NCI-H526 treated with DMSO at 0.1 percent for 48 hours (cell line): ENCODE measurements at places on chromosomes 4 and X.

DNA sequence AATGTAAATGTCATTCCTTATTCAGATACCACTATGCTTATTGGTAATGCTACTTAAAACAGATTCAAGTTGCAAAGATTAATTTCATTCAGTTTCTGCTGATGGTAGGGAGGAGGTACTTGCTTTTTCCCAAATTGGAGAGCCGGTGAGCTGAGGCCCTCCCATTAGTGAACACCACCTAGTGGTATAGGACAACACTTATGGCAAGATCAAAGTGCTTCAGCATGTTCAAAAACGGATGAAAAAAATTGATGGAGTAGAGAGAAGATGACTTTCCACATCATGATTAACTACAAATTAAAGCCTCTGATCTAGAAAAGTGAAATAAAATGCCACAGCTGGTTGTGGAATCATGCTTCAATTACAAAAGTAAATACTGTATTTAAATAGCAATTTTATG is 112.9 kb downstream of the MBNL3 start:
- no peak for DNase-seq

GRCh38 chr4:83731609-83732008 is 195.7 kb downstream of the GPAT3 start:
- DNase-seq = no peak

GRCh38 chr4:128633067-128633466 is 176.4 kb upstream of the JADE1 start:
- DNase-seq = no peak

DNA sequence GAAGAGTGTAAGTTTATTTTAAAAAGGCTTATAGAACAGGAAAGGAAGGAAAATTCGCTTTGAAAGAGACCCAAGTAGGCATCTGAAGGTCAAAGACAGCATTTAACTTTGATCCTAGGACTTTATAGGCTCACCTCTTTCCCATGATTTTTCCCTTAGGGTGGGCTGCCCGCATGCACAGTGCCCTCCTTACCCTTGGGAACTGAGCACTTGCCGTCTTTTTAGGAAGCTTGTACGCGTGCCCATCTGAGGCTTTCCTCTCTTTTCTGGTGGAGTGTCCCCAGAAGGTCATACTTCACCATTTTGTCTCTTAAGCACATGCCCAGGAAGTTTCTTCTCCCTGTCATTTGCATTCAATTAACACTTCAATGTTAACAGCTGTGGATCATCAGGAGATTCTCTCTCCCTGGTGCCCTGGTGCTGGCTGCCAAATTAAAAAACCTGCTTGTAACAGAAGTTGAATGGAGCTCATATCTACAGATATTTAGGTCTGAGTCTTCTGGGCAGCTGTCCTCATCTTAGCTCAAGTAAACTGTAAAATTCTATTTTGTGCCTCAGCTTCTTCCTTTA is 38.4 kb upstream of the IL9R start:
- no peak for DNase-seq

- no peak for DNase-seq
These were observed 15.3 kb downstream of the HAND2 start for GRCh38 chr4:173514641-173515217.

- no peak for DNase-seq
These were observed 52.6 kb downstream of the SGMS2 start for GRCh38 chr4:107877361-107877760.

- peak; percentile 81 for DNase-seq
These were observed at the start of gene PITX2 for GRCh38 chr4:110622841-110623717. TSS of gene PITX2 (minus strand) at chr4:110623077. CDS start at chr4:110622460, 617 bp downstream.

DNA sequence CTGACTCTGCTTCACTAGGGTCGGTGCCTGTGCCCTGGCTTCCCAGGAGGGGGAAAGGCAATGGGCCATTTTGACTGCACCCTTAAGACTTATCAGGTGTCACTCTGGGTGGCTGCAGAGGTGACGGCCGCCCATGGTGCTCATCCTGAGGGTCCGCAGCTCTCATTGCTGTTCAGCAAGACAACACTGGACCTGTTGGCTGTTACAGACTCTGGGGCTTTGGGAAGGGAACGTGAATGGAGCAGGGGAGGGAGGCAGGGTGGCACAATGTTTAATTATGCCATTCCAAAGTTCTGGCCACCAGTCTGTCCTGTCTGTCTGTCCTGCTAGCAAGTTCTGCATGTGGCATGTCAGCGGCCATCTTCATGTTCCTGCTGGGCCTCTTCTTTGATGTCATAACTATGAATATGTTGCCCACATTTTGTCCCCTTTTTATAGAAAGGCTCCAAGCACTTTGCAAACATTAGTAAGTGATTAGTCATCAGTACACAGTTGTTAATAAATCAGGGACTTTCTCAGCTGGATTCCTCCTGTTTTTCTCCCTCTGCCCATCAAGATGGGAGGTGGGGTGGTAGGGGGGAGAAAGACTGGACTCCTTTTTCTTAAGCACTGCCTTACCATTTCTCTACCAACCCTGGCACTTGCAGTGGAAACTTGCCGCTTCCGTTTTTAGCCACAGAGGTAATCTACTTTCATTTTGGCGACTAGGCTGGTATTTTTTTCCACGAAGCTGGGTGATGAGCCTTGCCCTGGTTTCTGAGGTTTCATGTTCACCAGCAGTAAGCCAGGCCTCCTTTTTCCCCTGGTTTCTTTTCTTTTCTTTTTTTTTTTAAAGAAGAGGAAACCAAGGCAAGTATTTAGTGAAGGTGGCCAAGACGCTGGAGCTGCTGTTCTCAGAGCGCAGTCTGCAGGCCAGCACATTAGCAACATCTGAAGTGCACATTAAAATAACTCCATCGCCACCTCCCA is 88.6 kb upstream of the TRIM2 start:
- no peak for DNase-seq

DNA sequence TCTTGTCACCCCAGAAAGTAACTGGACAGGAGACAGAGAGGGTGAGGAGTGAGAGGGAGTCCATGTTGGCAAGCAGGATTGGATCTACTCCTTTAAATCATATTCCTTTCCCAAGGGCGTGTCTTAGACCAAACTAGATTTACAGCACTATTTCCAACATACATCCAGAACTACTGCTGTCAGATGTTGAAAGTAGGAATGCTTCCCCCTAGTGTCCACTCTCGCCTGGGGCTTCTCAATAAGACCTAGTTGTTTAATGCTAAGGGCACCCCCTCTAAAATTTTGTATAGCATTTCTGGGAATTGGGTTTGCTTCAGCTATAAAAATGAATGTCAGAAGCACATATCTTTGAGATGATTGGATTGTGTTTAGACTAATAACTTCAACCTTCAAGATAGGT is 13.3 kb downstream of the OFD1 start:
- DNase-seq = peak; percentile 43

- DNase-seq = no peak
These were observed 28.8 kb downstream of the COL4A5 start for GRCh38 chrX:108468486-108468885.

DNA sequence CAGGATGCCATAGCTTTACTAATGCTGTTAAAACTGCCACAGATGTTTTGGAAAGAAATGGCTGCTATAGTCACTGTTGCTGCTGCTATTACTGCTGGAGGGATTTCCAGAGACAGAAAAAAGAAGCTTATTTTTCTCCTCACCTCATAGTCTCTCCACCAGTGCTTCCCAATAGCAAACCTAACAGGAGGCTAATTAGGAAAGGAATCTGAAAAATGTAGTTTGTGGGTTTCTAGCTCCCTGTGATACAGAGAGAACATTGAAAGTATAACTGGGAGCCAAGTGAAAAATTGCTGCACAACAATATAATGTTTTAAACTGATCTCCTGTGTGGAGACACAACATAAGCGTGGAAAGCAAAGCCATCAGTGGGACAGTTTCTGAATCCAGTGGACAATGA is 8.6 kb upstream of the TSPAN7 start:
- no peak for DNase-seq

DNA sequence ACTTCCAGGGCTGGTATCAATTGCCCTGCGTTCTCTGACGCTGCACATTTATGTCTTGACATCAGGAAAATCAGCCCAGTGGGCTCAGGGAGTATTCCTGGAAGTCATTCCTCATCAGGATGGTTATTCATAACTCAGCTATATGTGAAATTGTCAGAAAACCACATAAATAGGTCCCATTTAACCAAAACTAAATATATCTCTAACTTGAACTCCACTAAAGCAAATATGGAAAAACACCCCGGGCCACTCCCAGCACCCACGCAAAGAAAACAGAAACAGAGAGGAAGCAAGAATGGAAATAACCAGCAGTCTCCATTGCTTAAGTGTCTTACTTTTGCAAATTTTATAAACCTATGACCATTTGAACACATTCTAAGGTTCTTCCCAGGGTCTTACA is 112.0 kb downstream of the IRF2 start:
- DNase-seq = no peak

DNA sequence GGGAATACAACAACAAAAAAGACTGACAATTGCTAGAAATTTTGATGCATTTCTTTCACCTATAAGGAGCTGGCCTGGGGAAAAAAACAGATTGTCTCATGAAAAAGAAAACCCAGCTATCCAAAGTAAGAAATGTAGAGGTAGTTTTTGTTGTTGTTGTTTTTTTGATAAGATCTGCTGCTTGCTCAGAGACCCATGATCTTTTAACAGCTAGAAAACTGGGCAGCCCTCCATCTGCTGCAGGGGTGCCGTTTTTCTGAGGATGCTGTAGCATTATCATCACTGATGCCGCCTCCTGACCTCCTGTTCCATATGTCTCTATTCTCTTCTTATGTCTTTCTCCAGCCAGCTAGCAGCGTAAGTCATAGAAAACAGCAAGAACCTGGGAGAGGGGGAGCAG is 98.3 kb downstream of the BMPR1B start:
- DNase-seq = no peak

DNA sequence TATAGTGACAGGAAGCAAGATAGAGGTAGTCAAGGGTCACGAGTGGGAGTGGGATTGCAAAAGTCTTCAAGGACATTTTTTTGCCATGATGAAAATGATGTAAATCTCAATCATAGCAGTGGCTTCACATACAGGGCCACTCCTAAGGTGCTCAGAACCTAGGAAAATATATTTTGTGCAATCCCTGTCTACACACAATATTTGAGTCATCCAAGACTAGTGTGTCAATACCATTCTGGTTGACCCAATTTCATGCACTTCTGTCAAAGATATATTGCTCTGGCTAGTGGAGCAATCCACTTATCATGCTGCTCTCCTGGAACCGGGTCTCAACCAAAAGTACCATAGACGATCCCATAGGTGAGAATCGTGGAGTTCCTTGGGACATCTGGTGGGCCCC is 24.2 kb upstream of the XPNPEP2 start:
- DNase-seq = no peak

DNA sequence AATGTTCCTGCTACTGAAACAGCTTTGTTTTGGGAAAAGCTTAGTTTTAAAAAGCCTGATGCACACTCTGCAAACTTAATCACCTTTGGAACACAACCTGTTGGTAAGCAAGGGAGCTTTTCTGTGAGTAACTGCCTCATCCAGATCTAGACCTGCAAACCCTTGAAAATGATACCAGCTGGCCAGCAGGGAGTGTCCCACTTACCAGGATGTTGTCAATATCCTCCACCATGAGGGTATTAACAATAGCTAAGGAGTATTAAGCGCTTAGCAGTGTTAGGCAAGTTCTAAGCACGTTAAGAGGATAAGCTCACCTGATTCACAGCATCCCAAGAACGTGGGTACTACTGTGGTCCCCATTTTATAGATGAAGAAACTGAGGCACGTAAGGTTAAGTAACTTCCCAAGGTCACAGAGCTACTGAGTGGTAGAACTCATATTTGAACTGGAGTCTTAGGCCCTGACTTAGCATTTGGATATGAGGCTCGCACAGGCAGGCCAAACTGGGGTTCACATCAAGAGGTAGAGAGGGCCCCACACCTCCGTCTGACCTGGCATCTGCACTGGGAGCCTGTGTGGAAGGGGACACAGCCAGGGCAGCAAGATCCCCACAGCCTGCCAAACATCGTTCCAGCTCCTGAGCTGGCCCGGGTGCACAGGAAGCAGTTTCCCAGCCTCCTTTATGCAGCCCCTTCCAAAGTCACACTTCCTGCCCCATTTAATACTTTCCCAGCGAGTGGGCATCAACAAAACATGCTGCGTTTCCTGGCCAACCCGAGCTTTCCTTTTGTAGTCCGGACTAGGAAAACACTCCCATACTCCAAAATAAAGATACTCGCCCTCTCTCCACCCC is 32.7 kb downstream of the IRF2 start:
- no peak for DNase-seq

- no peak for DNase-seq
These were observed 126.5 kb downstream of the REELD1 start for GRCh38 chr4:146340798-146341197.

- no peak for DNase-seq
These were observed 19.0 kb downstream of the SLC2A9 start for GRCh38 chr4:10002278-10002677.

DNA sequence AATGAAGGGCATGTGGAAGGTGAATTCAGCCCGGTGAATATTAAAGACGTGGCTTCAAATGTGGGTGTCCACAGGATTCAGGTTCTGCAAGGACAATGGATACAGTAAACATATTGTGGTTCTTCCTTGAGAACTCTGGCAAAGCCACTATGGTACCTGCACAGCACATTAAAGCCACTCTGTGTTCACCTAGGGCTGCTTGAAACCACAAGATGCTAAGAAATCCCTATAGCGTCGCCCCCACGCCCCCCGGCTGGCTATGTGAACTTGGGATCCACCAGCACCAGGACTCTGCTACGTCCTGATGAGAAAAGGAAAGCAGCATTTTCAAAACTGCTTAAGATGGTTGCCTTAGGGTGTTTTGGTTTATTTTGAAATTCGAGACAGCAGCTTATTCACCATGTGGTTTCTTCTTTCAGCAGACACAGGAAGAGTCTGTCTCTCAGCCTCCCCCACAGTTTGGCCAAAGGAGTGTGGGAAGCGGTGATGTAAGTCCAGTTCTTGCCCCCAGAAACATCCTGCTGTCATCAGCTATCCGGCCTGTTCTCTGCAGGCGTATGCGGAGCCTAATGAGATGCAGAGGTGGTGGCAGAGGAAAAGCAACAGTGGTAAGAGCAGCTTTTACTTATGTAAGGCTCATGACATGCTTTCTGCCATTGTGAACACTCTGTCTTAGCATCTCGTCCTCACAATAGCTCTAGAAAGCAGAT is 111.5 kb downstream of the AFAP1 start:
- no peak for DNase-seq

DNA sequence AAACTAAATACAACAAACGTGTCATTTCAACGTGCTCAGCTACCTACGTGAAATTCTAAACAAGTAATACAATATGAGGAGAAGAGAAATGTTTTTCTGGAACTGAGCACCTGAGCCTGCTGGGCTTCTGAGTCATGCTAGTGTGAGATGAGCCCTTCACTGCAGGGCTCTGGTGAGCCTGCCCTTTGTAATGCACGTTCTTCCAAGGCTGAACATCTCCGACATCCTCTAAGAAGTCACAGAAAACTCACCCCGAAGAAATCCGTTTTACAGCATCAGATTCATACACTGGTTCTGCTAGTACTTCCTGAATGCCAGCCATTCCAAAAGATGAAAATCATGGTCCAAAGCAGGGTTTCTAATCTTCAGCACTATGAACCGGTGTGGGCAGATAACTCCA is 157.1 kb downstream of the AMELX start:
- no peak for DNase-seq

- DNase-seq = no peak
These were observed 54.4 kb downstream of the CBR4 start for GRCh38 chr4:168955674-168956073.
